CMK (cell line): ENCODE measurements at places on chromosomes 2 and 18.

- no peak for DNase-seq
Measured at GRCh38 chr2:54409752-54410151, 46.4 kb upstream of the SPTBN1 start.

GRCh38 chr18:71808616-71809015 lies 735.5 kb downstream of the CBLN2 start:
- DNase-seq, result no peak

DNA sequence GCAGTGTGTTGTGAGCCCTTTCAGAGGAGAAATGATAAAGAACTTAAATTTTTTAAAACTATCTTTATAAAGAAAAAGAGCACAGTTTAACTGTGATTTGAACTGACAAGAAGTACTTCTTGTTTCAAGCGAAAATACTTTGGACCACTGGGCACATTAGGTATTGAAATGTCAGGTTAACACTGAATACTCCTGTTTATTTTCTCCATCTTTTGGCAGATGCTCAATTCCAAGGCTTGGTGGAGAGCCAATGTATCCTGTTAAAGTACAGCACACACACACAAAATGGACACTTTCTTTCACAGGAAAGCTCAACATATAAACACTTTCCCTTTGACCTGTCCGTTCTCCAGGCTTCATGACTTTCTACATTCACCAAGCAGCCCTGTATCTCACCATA lies 32.6 kb upstream of the SP3 start:
- no peak for DNase-seq

GRCh38 chr2:105660489-105660888 lies 84.2 kb upstream of the NCK2 start:
- no peak for DNase-seq

DNA sequence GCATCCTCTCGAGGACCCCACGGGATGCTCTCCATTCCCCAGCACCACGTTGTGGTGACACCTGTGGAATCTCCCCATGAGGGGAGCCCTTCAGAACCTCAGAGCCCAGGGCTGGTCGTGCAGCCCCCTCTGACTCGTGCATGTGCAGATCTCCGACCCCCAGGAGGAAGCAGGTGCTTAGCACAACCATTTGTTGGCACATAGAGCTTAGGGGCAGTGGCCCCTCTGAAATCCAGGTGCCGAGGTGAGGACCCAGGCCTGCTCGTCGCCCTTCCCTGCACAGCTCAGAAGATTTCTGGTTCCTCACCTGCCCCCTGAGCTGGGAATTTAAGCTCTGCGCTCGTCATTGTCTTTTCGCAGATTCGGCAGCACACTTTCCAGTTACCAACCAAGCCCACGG lies 1.3 kb upstream of the OTOS start:
- DNase-seq, result no peak

GRCh38 chr2:152415796-152416195 lies 80.8 kb downstream of the FMNL2 start:
- no peak for DNase-seq

DNA sequence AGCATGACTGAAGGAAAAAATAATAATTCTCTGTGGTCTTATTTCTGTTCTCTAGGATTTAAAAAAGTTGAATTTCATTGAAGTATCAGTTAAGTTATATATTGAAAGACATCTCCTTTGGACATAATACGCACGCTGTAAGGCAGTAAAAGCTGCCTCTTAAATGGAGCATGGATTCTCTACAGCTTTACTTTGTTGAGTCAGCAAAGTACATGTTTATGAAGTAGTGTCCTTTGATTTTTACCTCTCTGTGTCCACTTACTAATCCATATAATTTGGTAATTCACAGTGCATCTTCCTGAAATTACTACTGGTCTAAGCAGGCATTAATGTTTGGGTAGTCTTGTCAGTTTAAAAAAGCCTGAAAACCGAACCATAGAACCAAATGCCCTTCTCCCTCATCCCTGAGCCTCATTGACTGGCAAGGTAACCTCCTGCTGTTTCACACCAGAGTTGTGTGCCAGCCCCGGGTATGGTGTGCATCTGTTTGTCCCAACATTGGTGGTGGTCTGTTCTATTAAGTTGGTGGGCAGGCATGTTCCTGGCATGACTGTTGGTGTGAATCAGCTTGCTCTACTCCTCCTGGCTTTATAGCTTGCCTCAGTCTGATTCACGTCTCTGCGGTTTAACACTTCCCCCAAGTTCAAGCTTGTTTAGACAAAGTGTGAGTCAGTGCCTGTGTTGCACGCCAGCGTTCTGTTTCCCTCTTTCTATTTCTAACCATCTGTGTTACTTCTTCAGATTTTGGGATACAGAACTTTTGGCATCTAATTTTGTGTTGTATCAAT lies 71.0 kb upstream of the ITM2C start:
- no peak for DNase-seq
